NCI-H146 (cell line): ENCODE measurements at places on chromosomes 11 and 22.
A peak's percentile ranks its signal among the peaks of the same experiment; 100 is the strongest.

- no peak for DNase-seq
Measured at GRCh38 chr11:116387641-116388040, 385.1 kb downstream of the BUD13 start.

DNA sequence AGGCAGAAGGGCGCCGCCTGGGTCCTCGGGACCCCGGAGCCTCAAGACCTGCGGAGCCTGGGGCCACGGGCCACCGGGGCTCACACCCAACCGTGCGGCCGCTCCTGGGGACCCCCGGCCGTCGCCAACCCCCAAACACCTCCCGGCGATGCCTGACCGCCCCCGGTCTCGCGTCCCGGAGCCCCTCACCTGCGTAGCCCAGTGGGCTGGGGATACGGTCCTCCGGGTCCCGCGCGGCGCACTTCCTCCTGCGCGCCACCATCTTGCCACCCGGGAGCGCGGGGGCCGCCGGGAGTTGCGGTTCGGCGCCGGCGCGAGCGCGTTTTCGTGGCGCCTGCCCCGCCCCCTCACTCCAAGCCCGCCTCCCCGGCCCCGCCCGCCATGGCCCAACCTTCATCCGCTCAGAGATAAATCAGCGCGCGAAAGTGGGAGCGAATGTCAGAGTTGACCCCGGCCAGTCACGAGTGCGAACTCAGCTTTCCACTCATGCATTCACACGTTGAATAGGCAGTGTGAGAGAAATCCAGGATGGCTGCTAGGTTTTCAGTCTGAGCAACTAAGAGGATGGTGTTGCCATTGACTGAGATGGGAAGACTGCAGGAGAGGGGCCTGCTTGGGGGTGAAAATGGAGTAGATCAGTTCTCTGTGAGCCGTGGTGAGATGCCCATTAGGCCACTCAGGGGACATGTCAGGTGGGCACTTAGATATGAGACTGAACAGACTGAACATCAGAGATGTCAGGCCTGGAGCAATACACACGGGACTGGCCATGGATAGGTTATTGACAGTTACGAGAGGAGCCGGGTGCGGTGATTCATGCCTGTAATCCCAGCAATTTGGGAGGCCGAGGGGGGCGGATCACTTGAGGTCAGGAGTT, at the start of gene RRP7A:
TSS of gene RRP7A (minus strand) at position 272 of the 877 bp plus-strand sequence. CDS start at position 262, 10 bp downstream.
- peak; percentile 51 for DNase-seq

- no peak for DNase-seq
Measured at GRCh38 chr11:77087723-77088225, 14.9 kb upstream of the OMP start.

DNA sequence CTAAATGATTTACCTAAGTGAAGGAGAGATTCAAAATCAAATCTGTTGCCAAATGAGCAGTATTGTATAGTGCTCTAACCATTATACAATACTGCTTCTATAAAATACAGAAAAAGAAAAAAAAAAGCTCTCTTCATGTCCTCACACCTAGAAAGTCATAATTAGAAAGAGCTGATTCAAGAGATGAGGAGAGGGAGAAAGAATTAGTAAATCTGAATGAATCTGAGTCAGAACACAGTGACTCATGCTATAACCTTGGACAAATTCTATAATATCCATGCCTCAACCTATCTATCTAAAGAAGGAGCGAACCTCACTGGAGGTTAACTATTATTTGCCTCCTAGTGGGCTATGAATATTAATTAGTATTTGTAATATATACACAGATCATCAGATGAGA, 29.4 kb downstream of the AMBRA1 start:
- DNase-seq: no peak

GRCh38 chr11:47595967-47596366, 1.8 kb upstream of the C1QTNF4 start:
- no peak for DNase-seq

GRCh38 chr11:35150454-35150853, 11.5 kb downstream of the CD44 start:
- no peak for DNase-seq

DNA sequence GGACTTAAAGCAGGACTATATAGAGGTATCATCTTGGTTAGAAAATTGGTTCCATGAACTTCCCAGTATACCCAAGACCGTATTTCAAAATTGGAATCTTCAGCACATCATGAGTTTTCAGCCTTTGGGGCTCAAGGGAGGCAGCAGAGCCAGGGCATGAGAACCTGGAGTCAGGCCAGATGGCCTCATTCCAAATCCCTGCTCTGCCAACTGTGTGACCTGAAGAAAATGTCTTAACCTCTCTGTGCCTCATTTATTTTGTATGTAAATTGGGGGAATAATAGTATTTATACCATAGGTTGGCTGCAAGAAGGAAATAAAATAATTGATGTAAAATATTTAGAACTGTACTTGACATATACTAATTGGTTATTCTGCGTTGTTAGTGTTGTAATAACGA, 987.6 kb downstream of the TBC1D22A start:
- DNase-seq: no peak

GRCh38 chr11:71199226-71199820, 53.1 kb downstream of the SHANK2 start:
- no peak for DNase-seq

- DNase-seq: no peak
Measured at GRCh38 chr22:18952022-18952421, 15.9 kb upstream of the PRODH start.

GRCh38 chr22:19429950-19430889, 1.3 kb downstream of the HIRA start:
- DNase-seq: no peak

GRCh38 chr11:253160-253885, 16.5 kb downstream of the PSMD13 start:
- DNase-seq: no peak

DNA sequence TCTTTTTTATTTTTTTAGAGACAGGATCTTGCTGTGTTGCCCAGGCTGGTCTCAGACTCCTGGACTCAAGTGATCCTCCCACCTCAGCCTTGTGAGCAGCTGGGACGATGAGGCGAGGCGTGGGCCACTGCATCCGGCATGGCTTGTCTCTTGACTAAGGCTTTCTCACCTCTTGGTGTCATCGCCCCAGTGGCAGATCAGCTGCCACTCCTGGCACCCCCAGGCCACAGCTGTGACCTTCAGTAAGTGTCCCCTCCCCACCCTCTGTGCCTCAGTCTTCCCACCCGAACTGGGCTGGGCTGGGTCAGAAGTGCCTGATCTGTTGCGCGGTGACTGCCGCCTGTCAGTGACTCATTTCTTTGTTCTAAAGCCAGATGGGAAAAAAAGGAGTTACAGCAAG, 3.6 kb downstream of the SYNGR1 start:
- no peak for DNase-seq

DNA sequence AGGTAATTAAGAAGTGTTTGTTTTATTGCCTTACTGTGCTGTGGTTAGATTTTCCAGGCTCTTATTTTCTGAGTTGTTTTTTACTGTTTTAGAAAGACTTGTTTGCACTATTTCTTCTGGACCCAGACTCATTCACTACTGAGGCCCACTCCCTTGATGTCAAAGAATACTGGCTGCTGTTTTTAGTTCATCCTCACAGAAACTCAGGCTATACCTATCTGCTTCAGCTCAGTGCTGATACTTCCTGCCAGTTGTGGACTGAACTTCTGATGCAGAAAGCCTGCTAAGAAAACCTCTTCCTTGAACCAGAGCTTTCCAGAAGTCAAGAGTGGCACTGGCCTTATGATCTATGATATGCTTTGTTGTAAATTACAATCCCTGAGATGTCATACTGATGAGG, 15.9 kb upstream of the PIK3IP1 start:
- DNase-seq: no peak

DNA sequence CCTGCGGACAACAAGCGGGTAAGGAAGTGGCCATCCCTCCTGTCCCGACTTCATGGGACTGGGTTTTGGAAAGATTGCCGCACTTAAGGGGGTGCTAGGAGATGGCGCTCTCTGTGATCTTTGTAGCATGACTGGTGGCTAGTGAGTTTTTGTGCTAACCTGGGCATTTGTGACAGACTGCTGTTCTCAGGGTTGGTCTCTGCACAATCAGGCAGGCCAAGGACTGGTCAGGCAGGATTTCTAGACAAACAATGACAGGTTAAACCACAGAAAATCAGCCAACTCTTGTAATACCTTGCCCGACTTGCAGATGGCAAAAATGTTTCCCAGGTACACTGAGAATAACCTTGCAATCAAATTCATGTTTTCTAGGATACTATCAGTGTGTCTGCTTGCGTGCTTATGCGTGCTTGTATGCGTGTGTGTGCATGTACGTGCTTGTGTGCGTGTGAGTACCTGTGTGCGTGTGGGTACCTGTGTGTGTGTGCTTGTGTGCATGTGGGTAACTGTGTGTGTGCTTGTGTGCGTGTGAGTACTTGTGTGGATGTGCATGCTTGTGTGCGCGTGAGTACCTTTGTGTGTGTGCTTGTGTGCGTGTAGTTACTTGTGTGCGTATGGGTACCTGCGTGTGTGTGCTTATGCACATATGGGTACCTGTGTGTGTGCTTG, 25.6 kb upstream of the SORL1-AS1 start:
- DNase-seq: no peak

DNA sequence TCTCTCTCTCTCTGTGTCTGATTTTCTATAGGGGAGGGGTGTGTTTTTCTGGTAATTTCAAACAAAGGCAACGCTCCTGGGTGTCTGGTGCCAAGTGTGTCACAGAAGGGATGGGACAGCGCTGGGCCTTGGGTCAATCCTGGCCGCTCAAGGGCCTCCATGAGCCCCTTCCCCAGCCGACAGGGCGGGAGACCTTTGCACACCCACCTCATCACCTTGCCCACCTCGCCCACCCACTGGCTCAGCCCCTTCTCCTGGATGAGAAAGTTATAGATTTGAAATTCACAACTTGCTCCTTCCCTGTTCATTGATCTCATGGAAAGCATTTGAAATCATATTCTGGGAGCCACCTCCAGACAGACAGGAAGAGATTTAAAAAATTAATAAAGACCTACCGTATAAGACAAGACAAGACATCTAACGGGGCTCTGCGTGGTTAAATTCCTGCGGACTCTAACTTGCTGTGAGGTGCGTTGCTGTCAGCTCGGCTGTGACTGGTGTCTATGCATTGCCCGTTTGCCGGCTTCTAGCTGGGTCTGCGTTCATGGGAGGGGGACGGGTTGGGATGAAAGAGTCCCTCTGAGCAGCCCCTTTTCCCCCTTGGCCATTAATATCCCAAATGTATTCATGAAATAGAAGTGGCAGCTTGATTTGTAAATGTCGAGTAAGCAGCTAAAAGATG, 27.0 kb downstream of the MPPED1 start:
- no peak for DNase-seq

- DNase-seq: no peak
Measured at GRCh38 chr22:29838599-29838956, 504 bp upstream of the ASCC2 start.

- peak; percentile 89 for DNase-seq
Measured at GRCh38 chr11:116384876-116385275, 387.9 kb downstream of the BUD13 start.

- no peak for DNase-seq
Measured at GRCh38 chr11:75287579-75287978, 47.0 kb downstream of the TPBGL start.

- DNase-seq: no peak
Measured at GRCh38 chr11:64571050-64571409, 20.0 kb upstream of the SLC22A12 start.

GRCh38 chr11:2121227-2122130, 17.7 kb downstream of the IGF2 start:
- DNase-seq: no peak

- peak; percentile 64 for DNase-seq
Measured at GRCh38 chr11:129458756-129459535, 83.3 kb downstream of the BARX2 start.

- DNase-seq: peak; percentile 10
Measured at GRCh38 chr11:78344094-78344493, 73.5 kb downstream of the GAB2 start.

DNA sequence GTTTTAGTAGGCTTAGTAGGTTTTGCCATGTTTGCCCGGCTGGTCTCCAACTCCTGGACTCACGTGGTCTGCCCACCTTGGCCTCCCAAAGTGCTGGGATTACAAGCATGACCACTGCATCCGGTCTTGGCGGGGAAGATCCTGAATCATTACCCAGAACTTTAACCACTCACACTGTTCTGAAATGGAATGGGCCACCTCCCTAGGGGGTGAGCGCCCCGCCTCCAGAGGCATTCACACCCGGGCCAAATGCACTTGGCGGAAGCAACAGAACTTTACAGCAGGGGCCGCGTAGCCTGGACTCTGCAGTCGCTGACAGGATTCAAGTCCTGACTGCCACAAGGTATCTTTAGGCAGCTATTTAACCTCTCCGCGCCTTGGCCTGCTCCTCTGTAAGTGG, 5.4 kb downstream of the CCDC86 start:
- DNase-seq: no peak

GRCh38 chr22:23856721-23857605, 712 bp upstream of the SLC2A11 start:
- peak; percentile 66 for DNase-seq

DNA sequence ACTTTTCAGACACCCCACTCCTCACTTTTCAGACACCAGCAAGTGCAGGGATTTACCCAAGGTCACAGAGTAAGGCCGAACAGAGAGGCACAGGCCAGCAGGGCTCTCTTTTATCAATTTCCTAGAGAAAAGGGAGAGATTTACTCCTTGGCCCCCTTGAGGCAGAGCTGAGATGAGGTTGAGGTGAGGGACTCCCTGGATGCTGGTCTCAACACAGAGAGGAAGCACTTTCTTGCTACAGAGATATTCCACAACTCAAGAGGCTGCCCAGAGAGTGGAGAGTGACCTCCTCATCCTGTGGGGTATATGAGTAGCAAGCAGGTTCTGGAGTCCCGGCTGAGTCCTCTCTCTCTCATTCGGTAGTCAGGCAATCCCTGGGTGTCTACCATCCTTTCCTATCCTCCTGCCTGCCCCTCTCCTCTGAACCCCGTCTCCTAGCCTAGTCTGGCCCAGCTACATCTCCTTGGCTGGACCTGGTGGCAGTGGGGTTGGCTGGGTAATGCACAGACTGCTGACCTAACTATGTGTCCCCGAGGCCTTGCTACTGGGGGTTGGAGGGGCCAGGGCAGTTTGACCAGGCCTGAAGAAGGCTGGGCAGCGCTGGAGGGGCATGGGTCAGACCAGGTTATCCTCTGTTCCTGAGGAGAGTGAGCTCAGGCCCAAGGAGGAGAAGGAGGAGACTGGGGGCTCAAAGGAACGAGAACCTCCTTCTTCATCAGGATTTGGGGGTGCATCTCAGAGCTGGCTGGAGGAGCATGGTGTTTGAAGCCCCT, 1.8 kb upstream of the ARHGEF17 start:
- DNase-seq: no peak

DNA sequence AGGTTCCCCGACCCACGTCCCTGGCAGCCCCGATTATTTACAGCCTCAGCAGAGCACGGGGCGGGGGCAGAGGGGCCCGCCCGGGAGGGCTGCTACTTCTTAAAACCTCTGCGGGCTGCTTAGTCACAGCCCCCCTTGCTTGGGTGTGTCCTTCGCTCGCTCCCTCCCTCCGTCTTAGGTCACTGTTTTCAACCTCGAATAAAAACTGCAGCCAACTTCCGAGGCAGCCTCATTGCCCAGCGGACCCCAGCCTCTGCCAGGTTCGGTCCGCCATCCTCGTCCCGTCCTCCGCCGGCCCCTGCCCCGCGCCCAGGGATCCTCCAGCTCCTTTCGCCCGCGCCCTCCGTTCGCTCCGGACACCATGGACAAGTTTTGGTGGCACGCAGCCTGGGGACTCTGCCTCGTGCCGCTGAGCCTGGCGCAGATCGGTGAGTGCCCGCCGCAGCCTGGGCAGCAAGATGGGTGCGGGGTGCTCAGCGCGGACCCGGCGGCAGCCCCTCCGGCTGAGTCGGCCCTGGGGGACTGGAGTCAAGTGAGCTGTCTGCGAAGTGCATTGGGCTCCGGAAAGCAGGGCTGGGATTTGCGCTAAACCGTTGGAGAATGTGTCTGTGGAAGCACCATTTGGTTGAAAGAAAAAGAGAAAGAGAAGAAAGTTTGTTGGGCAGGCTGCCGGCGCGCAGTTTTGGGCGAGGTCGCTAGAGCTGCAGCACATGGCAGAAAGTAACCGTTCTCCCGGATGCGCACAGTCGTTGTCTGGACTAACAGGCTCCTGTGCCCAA, at the start of gene CD44:
TSS of gene CD44 (plus strand) at position 229 of the 779 bp plus-strand sequence. CDS start at position 362, 133 bp downstream.
- no peak for DNase-seq
